ENCODE measurements at places on chromosomes 6 and 20.

DNA sequence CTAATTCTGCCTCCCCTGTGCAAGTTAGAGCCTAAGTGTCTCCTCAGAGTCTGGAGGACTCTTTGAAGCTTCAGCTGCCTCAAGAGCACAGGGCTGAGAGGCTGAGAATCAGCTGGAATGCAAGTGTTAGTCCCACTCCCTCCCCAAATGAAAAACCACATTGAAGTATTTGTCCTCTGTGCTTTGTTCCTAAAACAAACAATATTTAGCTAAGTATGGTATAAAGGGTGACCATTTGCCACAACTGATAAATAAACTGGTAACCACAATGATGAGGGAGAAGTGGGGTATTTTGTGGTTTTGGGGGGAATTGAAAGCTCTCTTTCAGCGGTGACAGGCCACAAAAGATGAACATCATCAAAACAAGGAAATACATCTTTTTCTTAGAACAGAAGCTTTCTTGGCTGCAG lies 91.7 kb upstream of the HDDC2 start:
- DNase-seq, result no peak

GRCh38 chr20:62624325-62624690 lies 18.0 kb upstream of the SLCO4A1 start:
- no peak for DNase-seq

GRCh38 chr6:42101186-42101657 lies 41.2 kb downstream of the C6orf132 start:
- no peak for DNase-seq

DNA sequence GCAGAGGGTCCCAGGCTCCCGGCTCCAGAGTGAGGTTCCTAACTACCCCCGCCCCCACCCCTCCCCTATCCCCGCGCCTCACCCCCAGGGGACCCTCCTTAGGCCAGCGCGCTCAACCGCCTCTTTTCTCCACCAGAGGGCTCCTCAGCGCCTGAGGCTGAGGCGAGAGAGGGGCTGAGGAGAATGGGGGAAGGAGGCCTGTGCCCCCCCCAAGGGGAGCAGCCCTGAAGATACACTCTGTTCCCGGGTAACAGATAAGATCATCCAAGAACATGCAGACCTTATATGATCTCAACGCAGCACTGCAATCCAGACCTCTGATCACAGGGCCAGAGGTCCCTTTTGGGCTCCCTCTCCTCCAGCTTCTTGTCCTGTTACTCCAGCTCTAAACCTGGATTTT lies 43.3 kb upstream of the MRPS10 start:
- DNase-seq, result peak; percentile 70

DNA sequence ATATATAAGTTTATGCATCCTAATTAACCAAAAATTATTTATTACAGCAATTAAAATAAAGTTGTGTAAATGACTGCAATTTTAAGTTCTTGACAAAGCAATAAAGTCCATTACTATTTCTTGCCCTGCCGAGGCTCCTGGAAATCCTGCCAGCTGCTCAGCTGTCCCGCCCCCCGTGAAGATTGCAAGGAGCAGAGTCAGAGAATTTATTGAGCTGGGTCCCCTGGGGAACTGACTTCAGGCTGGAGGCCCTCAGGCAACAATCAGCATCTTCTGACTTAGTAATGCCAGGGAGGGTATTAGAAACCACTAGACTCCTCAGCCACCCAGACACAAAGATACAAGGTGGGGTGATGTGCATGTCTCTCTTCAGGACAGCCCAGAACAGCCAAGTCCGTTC lies 92.3 kb downstream of the EDN3 start:
- DNase-seq, result no peak

GRCh38 chr6:34860776-34861175 lies 27.1 kb downstream of the TAF11 start:
- no peak for DNase-seq

- DNase-seq, result no peak
These were observed 13.1 kb downstream of the CYB5R4 start for GRCh38 chr6:83872386-83873118.

DNA sequence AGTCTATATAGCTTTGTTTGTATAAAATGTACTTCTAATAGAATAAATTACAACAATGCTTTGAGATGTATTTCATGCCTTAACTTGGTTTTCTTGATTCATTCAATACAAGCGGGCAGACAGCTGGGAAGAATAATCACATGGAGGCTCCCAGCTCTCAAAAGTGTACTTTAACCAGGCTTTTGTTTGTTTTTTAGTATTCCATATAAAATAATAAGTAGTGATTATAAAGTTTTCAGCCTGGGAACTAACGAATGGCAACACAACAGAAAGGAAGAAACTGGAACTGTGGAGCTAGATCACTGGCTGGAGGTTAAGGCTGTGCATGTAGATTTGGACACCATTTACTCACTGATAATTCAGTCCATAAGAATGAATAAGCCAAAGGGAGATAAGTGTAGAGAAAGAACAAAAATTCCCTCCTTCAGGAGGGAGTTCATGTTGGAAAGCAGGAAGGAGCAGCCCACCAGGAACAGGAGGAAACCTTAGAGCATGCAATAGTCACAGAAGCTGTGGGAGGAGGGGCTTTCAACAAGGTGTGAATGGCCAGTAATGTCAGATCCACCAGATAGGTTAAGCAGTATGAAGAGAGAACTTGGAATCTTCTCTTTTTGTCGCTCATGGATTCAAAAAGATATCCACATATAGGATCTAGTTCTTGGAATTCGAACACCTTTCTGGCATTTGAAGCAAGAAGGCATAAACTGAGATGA lies 41.2 kb upstream of the SLC35D3 start:
- DNase-seq, result no peak

- DNase-seq, result no peak
These were observed 209.3 kb downstream of the RNF144B start for GRCh38 chr6:18596531-18596835.

- no peak for DNase-seq
These were observed 90.9 kb downstream of the BMP7 start for GRCh38 chr20:57175397-57176010.

DNA sequence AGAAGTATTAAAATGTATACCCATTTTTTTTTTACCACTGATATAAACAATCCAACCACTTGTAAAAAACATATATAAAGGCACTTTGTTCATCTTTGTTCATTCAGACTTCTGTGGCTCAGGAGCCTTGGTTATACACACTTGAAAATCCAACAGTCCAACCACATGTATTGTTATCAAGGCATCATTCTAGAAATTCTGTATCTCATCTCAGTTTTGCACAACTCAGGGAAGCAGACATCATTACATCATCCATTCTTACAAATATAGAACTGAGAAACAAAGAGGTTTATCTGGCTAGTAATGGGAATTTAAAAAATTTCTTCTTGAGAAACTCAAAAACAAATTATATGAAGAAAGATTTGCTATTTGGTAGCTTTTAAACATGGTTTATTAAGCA lies 88.1 kb downstream of the HMGCLL1 start:
- DNase-seq, result no peak

DNA sequence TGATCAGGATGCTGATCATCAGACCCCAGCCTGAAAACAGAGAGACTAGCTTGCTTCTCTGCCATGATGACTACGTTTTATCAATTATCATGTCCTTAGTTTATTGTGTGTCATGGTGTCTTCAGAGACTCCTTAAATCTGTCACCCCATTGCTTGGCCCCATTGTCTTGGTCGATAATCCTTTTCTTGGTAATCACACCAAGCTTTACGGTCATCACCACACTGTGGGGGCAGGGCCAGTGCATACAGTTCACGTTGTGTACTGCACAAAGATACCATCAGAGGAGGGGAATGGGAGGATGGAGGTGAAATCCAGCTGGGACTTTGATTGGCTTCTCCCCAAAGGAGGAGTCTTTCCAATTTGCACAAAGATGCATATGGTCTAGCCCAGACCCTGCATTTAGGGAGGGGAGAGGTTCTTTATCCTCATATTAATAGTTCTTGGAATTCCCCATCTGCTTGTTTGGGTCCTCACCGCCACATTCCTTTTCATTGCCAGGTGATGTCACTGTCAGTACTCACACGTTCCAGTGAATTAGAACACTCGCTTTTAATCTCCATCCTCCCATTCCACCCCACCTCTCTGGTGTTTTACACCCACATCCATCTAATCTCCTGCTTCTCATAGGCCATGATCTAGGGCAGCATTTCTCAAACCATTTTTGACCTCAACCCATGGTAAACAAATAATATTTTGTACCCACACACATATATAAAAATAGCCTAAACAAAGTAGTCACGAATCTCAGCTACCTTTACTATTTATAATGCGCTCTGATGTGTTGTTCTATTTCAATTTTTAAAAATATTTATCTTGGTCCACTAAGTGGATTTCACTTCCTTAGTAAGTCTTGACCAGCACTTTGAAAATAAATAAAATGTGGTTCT lies 5.7 kb downstream of the ETV7 start:
- no peak for DNase-seq

DNA sequence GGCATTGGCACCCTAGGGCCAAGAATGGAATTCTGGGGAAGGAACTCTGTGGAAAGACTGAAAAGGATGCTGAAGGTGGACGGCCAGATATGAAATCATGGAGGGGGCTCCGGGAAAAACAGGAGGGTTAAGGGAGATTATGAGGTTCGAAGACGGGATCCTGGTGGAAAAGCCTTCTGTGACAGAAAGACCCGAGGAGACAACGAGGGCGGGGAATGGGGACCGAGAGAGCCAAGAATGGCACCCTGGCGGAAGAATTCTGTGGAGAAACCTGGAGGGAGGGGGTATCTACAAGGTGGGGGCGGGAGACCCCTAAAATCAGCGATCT lies 426 bp downstream of the TRMT6 start:
- DNase-seq, result no peak

DNA sequence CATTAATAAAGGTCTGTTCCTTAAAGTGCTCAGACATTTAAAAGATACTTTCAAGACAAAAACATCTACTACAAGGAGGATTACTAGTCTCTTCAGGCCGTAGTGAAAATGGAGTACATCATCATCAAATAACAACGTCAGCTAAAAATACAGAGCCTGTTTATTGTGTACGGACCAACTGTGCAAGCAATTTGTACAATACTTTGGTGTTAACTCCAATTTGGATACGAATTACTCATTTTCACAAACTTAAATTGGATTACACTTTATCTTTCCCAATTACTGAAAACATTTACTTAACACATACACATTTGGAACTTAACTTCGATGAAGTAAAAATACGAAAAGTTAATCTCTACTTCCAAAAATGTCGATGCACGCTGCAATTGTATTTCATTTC lies 802 bp downstream of the CYP39A1 start:
- DNase-seq, result no peak

DNA sequence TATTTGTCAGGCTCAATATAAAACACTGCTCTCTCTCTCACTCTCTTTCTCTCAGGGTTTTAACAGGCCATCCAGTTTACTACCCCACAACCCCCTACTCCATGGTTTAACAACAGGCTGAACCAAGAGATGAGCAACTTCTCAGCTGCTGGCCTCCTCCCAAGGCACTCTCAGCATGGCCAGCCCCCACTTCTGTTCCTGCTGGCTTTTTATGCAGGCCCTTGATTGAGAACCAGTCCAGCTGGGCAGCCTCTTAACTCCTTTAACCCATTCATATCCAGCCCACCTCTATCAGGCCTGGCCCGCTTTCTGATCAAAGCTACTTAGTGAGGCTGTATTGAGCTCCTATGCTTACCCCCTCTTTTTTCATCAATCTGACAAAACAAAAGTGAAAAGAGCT lies 346.8 kb upstream of the POU3F2 start:
- DNase-seq, result no peak

DNA sequence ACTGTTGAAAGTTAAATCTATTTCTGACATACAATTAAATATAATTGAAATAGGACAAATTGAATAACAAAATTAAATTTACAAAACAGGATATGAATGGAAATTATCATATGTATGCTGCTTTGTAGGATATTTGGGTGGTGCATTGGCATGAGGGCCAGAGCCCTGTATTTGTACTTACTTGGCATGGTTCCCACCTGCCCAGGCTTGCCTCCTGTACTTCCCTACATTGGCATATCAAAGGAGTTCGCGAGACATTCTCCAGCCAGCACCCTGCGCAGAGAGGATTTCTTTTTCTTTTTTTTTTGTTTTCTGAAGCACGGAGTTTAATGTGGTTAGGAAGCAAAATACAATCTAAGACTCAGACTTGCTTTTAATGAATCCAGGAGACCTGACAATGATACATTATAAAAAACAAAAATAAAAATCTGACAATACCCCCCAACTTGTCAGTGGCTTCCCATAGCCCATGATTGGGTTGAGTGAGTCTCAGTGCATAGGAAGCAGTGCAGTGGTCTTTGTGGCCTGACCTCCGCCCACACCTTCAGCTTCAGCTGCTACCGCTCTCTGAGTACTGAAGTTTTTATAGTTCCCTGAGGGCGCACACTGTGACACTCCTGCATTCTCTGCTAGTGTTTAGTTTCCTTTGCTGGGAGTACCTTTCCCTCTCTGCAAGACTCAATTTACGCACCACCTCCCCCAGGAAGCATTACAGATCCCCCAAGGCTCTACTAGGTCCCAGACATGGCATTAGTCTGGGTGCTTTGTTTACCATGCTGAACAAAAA lies 440.8 kb downstream of the UTRN start:
- no peak for DNase-seq

DNA sequence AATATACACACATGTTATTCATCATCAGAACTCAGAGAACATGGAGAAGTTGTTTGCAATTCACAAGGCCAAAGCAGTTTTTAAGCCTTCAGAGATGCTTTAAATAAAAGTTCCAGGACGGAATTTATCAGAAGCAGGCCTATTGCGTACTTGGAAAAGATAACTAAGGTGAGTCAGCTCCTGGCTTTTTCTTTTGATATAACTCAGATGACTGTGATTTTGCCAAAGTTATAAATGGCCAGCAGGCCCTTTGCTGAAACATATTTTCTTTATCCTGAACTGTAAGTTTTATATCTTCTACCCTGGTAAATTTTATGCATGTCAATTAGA lies 55.0 kb upstream of the PLCB1 start:
- DNase-seq, result no peak

- DNase-seq, result no peak
These were observed 104.3 kb downstream of the CDH26 start for GRCh38 chr20:60062431-60063047.

- DNase-seq, result no peak
These were observed 98.8 kb downstream of the SASH1 start for GRCh38 chr6:148441454-148441911.

DNA sequence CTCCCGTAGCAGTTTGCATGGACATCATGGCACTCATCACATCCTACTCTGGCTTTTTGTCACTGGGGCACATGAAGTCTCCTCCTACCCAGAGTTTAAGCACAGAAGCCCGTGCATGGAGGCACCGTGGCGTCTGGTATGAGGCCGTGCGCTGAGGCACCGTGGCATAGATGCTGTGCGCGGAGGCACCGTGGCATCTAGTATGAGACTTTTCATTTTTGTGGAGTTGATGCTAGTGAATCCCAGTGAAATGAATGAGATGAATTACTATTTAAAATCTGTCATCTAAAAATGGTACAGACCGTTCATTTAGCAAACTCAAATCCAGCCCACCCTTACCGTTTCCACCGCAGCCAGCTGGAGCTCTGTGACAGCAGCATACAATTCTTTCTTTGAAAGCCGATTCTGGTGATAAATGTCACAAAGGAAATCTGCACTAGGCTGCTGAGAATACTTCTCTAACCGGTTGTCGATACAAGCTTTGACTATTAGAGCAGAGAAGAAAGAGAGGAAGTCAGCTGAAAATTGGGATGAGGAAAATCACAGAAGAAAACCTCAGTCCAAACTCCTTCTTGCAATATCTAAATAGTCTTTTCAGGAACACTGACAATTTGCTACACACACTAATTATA lies 11.3 kb downstream of the CYP24A1 start:
- DNase-seq, result no peak

GRCh38 chr6:43945768-43946080 lies 175.7 kb downstream of the VEGFA start:
- DNase-seq, result no peak

Measured in testis (tissue), 5 donors.